Frontal cortex (tissue), 4 donors: ENCODE measurements at places on chromosomes 1 and 21. TPM values are rescaled to one million over a fixed set of nuclear protein-coding genes. Genes with fewer than 3 reads are reported as not detected.

Gene L1TD1
- total RNA-seq, result 0.41 TPM

Gene KRTAP13-2
- not detected for total RNA-seq

Gene CR1
- total RNA-seq, result 0.41 TPM

Gene SLC35F3
- total RNA-seq, result 2.4 TPM

Gene FAM72B
- total RNA-seq, result 0.82 TPM

Gene KIF17
- 10.2 TPM for total RNA-seq

Gene GPR61
- 4.9 TPM for total RNA-seq

Gene EGLN1
- 91.3 TPM for total RNA-seq

Gene CD101
- 0.82 TPM for total RNA-seq

DNA sequence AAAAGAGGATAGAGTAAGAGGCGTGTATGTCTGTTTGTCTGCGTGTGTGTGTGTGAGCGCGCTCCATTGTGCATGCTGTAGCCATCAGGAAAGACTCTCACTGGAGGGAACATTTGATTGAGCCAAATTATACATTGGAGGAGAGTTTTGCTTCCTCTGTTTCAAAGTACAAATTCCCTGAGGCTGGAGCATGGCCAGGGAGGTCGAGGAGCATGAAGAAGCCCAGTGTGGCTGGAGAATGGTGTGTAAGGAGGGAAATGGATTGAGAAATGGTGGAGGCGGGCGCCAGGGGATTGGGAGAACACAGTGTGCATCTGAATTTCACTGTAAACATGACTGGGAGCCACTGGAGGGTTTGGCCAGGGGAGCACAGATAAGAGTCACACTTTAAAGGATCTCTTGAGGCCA is 22.1 kb upstream of the EFNA1 start:
- DNase-seq, result no peak

- peak; percentile 9 for DNase-seq
Observed at GRCh38 chr1:220892997-220893700, 13.9 kb downstream of the HLX start.

- no peak for DNase-seq
Observed at GRCh38 chr1:47689894-47690293, 252.1 kb downstream of the FOXD2 start.

DNA sequence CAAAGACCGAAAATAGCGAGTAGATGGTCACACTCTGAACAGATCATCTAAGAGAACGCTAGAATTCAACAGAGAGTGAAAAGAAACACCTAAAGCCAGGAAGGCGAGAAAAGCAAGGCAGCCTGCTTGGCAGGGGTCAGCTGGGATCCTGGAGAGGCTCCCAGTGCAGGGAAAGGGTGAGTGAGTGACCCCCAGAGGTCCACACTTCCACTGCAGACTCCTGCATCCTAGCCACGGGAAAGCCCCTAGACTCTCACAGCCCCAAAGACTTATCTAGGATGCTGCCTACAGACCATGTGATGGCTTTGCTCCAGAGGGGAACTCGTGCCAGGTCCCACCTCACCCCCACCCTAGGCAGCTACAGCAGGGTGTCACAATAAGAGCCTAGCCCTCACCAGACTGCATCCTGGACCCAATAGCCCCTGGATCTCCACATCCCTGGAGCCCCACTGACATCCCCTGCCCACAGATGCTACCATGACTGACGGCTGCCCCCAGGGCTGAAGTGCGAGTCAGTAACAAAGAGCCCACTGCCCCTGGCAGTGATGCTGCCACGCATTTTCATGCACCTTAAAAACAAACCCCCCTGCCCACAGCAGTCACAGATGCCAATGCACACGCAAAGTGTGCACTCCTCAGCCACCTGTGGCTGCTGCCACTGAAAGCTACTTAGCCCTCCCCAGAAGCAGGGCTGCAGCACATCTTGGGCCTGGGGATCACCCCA is 62.2 kb downstream of the PSMG1 start:
- DNase-seq, result no peak

DNA sequence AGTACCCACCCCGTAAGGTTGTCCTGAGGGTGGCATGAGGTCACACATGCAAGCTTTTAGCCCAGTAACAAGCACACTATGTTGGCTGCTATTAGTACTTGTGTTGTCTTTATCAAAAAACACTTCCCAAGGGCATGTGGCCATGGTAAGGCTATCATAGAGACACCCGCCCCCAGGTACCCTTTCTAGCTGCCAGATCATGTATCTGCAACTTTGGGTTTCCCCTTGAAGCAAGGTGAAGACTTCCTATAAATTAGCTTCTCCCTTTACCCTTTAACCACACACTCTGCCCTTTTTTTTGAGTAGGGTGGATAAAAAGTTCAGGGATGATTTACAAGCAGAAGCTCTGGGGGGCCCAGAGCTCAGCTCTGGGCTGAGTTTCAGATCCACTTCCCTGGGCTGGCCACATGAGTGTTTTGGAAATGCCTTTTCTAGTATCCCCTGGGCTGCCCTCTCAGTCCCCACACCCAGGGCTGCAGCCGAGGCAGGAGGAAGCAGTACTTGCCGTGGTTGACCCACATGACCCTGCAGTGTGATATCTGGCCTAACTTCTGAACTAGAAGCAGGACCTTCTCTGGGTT is 2.0 kb downstream of the ZDHHC18 start:
- no peak for DNase-seq

DNA sequence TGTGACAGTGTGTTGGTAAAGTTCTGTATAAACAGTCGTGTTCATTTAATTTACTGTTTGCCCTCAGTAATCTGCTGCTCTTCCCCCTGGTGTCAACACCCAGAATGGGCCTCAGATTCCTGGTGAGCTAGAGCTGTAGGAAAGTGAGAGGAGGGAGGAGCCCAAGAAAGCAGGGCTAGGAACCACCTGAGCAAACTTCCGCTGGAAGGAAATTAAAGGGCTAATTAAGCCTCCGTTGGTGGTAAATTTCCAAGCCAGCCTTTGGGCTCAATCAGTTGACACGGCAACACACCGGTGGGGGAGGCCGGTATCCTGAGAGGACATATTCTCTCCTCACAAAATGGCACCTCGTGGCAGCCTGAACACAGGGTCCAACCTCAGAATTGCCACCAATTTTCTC is 32.9 kb downstream of the RAB3B start:
- no peak for DNase-seq

GRCh38 chr1:30741239-30741894 is 16.2 kb downstream of the LAPTM5 start:
- no peak for DNase-seq

DNA sequence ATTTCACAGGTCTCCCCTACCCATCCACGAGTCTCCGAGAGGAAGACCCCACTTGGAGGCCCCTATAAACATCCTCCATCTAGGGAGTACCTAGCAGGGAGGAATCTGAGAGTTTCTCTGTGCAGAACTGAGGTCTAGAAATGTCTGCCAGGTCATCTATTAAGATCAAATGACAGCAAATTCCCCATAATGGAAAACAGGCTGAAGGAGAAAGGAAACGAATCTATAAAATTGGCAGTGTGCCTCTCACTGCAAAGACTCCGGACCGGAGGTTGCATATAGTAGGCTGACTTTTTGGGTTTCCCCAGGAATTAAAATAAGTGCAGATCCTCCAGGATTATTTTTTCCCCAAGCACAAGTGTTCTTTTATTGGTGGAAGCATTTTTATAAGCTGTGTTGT is 57.7 kb downstream of the NMNAT2 start:
- no peak for DNase-seq

DNA sequence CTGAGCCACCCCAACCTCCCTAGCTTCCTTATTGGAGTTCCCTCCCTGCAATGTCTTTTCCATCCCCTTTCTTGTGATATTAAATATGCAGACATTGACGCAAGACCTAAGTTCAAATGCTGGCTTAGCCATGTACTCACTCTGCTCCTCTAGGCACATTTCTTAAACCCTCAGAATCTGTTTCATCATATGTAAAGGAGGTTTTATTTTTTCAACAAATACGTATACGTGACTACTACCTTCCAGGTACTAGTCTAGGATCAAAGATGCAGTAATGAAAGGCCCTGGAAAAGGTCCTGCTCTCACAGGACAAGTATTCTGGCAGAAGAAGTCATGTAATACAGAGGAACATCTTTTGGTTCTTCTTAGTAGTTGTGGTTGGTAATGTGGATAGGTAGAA is 98.6 kb downstream of the SIPA1L2 start:
- no peak for DNase-seq

- peak; percentile 33 for DNase-seq
Observed at GRCh38 chr1:204503122-204503912, 8.7 kb upstream of the PIK3C2B start.

- peak; percentile 16 for DNase-seq
Observed at GRCh38 chr1:220151454-220151853, 57.5 kb downstream of the IARS2 start.

- DNase-seq, result no peak
Observed at GRCh38 chr1:69947837-69948236, 257.5 kb downstream of the LRRC40 start.

DNA sequence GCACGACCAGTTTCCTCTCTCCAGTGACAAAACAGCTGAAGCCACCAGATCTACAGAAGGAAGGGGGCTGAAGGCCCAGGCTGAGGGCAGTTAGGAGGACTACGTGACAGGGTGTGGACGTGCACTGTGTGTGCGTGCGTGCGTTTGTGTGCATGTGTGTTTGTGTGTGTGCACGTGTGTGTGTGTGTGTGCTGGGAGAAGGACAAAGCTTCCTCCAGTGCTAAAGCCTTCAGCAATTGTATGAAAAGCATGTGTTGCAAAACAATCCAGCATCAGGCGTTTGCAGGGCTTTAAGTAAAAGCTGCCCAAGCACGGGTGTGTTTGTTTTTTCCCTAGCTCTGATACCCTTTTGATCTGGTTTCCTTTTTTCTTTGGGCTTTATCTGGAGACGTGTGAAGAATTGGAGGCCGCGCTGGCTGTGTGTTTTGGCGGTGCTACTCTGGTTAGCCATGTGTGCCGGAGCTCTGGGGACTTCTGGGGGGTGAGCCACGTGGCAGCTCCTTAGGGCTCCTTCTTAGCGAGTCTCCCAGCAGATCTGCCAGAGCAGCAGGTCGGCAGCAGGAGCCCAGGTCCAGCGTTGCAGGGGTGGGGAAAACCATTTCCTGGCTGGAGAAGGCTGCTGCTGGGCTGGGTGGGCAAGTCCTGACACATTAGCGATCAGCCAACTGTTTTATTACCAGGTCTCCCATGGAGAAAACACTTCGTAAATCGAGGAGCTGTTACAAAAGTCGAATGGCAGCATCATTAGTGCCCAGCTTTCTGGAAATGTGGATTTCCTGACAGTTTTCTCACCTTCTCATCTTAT is 73.4 kb downstream of the UCK2 start:
- no peak for DNase-seq

GRCh38 chr21:42174173-42174572 is 44.8 kb upstream of the ABCG1 start:
- no peak for DNase-seq

- no peak for DNase-seq
Observed at GRCh38 chr1:169508432-169509338, 22.9 kb upstream of the SLC19A2 start.

DNA sequence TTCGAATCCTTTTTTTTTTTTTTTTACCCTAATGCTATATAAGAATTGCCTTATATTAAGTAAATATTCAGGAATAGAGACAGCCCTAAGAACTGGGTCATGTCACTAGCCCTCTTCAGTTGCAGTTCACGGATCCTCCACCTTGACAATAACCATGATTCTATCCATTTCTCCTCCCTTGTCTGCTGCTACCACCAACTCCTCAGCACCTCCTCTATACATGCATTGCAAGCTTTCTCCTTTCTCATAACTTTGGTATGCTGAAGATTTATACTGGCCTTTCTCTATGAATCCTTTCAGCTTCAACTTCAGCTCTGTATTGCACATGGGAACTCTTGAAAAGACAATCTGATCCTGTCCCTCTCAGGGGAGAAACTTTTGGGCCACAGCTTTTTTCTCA is 14.3 kb upstream of the DR1 start:
- DNase-seq, result no peak

DNA sequence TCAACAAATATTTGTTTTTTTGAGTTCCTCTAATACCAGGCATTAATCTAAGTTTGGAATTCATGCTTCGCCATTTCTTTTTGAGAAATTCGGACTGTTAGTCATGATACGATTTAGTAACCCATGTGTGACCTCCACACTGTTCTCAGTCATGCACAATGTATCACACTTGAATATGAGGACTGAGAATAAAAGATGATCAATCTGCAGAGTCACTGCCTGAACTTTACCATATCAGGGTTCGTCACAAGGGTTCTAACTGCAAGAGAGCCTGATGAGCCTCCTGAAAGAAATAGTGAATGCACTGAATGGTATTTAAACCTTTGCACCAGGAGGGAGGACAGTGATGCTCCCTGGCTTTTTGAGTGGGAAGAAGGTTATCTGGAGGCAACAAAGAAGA is 10.9 kb upstream of the FASLG start:
- DNase-seq, result no peak

DNA sequence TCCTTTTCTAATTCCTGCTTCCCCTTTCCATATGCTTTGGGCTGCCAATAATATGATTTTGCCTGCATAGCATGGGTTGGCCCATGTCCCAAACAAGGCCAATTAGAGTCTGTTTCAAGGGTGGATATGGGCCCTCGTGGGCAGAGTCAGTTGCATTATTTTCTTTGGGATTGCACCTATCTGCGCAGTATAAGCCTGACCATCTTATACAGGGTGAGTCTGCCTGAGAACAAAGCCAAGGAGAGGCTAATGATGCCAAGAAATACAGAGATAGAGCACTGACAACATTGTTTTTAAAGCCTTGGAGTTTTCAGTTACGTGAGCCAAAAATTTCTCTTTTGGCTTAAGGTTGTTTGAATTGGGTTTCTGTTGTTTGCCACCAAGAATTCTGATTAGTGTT is 18.6 kb downstream of the OVAAL start:
- no peak for DNase-seq

DNA sequence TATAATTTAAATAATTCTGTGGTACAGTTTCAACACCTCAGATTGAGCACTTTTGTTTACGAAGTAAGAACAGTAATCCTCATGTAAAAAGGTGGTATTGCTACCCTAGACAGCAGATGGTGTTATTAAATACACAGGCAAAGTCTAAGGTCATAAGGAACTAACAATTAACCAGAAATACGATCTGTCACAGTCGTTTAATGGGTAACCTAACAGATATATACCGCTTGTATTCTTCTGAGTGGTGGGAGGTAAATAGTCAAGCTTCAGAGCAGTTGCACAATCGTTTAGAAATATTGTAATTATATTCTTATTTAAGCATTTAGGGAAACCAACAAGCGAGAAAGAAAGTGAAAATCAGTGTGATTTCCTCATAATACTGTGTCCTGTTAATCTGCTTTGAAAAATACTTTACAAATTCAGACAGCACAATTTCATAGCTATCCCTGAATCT is 9.8 kb upstream of the IRF2BP2 start:
- DNase-seq, result no peak

DNA sequence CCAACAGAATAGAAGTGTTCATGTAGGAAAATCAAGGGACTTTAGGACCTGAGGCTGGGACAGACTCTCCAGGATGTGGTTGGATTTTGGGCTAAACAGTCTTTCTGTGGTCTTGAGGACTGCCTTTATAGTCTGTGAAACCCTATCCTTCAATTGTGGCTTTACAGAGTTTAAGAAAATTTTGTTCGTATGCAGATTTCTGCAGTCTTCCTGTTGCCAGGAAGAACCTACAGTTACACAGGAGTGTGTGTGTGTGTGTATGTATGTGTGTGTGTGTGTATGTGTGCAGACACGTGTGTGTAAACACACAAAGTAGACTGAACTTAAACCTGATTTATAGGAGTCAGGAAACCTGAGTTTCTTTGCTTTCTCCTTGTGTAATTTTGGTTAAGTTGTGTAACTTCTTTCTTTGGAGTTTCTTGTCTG is 22.8 kb downstream of the NEK7 start:
- no peak for DNase-seq

GRCh38 chr1:29179641-29180184 is 2.0 kb downstream of the SRSF4 start:
- DNase-seq, result no peak

GRCh38 chr1:213330281-213330680 is 279.2 kb downstream of the RPS6KC1 start:
- no peak for DNase-seq
